ENCODE measurements at places on chromosomes 3 and 15. TPM values are rescaled to one million over a fixed set of nuclear protein-coding genes. Genes with fewer than 3 reads are reported as not detected.

GRAMD1C gene
- total RNA-seq: 2.6 TPM

GRCh38 chr15:64443747-64444621 lies 16.4 kb upstream of the ZNF609 start:
- DNase-seq: no peak
- H3K27ac ChIP-seq: no peak overlapping the region
- H3K36me3 ChIP-seq: no peaks in the 10 kb centered on the region
- H3K4me1 ChIP-seq: peaks cover 41% of the 10 kb centered on the region

DNA sequence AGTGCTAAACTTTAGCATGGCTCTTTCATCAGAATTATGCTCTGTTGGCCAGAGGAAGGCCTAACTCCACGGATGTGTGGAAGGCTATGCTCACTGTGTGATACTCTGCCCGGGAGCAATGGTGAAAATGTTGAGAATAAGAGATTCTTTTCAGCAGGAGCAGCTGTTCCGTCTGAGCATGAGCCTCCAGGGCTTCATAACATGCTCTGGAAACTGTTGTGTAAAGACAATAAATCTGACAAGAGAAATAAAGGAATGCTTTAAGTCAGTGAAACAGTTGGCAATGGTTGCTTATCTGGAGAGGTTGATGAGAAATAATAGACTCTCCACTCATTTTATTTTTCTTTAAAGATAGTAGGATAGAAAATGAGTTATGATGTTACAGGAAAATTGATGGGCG lies 269.8 kb downstream of the DIPK2A start:
- no peaks in the 10 kb centered on the region for H3K4me1 ChIP-seq
- no peak for DNase-seq
- no peaks in the 10 kb centered on the region for H3K36me3 ChIP-seq

DNA sequence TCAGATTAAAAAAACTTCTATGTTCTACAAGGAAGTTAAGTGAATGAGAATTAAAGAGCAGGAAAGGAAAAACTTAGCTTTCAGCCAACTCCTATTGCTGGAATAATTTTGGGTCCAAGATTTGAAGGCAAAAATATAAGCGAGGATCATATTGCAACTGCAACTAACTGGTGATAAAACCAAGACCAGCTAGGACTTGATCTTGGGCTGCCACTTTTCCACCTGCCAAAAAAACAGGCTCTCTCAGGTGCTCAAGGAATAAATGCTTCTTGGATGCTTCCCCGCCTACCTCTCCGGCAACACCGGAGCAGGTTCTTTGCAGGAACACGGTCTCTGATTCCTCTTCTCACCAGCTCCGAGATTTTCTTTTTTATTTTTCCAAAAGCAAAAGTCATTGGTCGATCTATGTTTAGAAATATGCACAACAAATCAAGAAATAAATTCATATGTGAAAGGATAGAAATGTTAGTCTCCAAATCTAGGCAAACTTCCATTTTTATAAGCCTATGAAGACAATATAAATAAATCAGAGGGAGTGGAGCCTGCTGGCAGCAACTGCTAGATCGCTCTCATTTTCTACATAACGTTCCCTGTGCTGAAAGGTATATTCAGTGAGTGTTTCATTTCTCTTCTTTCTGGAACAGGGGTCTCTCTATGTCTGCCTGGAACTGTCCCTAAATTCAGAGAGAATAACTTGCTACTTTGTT lies 241.9 kb downstream of the NTRK3 start:
- no peaks in the 10 kb centered on the region for H3K27me3 ChIP-seq
- no peak overlapping the region for H3K4me3 ChIP-seq
- no peak overlapping the region for H3K27ac ChIP-seq
- DNase-seq: no peak
- H3K36me3 ChIP-seq: no peaks in the 10 kb centered on the region
- no peaks in the 10 kb centered on the region for H3K4me1 ChIP-seq

GRCh38 chr3:121809249-121809648 lies 25.6 kb downstream of the IQCB1 start:
- no peak overlapping the region for H3K27ac ChIP-seq
- no peak for DNase-seq
- no peaks in the 10 kb centered on the region for H3K4me1 ChIP-seq
- no peaks in the 10 kb centered on the region for H3K27me3 ChIP-seq
- peaks cover 30% of the 10 kb centered on the region for H3K36me3 ChIP-seq
- no peak overlapping the region for H3K4me3 ChIP-seq

DNA sequence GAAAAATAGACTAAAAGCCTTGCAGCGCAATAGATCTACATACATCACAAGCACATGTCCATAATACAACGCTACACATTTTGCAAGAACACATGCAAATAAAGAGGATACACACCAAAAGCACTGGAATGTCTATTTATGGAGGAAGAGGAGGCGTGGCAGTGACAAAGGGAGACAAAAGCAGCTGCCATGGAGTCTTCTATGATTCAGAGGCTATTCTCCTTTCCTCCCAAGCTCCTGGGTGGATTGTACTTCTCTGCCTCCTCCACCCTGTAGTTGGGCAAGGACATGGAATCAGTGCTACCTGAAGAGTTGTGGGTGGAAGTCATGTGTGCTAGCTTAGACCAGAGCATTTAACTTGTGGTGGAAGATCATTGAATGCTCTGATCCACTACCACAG lies 57.9 kb upstream of the ABHD2 start:
- H3K36me3 ChIP-seq: no peaks in the 10 kb centered on the region
- no peaks in the 10 kb centered on the region for H3K4me1 ChIP-seq
- DNase-seq: no peak
- H3K27ac ChIP-seq: no peak overlapping the region

GRCh38 chr3:171802590-171802956 lies 7.7 kb downstream of the PLD1 start:
- H3K4me3 ChIP-seq: no peak overlapping the region
- no peaks in the 10 kb centered on the region for H3K27me3 ChIP-seq
- H3K36me3 ChIP-seq: no peaks in the 10 kb centered on the region
- no peak overlapping the region for H3K27ac ChIP-seq
- H3K4me1 ChIP-seq: no peaks in the 10 kb centered on the region
- DNase-seq: no peak
